ENCODE measurements at places on chromosomes 2 and 18.

- no peak for DNase-seq
Measured at GRCh38 chr2:84938194-84938879, 32.6 kb upstream of the KCMF1 start.

- no peak for DNase-seq
Measured at GRCh38 chr18:22899421-22899820, 33.7 kb upstream of the RBBP8 start.

DNA sequence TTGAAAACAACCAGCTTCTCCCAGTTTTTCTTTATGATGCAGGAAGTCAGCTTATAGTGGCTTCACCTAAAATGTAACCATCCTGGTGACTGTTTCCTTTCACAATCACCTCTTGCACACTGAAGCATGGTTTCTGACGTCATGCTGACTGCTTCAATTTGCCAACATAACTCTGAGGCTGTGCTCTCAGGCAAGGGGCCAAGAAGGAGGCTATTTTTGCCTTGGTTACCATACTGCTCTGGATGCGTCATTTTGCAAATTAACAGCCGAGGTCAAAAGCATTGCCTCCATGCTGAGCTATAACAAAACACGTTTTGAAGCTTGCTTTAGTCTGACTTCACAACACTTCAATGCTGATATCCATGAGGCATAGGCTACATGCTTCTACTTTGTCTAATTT, 397.8 kb downstream of the METTL4 start:
- no peak for DNase-seq

- no peak for DNase-seq
Measured at GRCh38 chr18:40473221-40474029, 1481.6 kb upstream of the PIK3C3 start.

DNA sequence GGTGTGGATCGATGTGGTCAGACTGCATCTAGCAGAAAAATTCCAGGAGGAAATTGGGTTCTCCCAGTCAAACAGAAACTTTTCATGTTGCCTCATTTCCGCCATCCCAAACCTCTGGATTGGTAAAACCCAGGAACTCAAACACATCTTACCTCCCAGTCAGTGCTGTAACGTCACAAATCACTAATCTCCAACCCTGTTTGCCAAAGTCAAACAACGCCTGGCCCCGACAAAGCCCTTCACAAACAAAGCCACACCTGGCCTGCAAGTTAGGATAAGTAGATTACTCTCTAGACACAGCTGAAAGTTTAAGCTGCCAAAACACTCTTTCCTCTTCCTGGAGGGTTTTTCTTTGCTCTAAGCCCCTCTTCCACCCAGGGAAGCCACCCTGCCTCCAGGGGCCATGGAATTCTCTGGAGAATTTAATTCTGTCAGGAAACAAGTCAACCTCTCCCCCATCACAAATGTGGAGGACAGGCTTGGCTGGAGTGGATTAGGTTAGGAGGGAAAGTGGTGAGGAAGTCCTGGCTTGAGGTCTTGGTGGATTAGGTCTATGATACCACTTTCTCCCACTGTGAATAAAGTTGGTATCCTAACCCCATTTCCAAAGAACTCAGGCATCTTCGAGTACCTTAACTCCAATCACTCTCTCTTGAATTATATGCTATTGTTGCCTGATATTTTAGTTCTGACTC, 86.7 kb downstream of the LYPD6B start:
- DNase-seq, result no peak

DNA sequence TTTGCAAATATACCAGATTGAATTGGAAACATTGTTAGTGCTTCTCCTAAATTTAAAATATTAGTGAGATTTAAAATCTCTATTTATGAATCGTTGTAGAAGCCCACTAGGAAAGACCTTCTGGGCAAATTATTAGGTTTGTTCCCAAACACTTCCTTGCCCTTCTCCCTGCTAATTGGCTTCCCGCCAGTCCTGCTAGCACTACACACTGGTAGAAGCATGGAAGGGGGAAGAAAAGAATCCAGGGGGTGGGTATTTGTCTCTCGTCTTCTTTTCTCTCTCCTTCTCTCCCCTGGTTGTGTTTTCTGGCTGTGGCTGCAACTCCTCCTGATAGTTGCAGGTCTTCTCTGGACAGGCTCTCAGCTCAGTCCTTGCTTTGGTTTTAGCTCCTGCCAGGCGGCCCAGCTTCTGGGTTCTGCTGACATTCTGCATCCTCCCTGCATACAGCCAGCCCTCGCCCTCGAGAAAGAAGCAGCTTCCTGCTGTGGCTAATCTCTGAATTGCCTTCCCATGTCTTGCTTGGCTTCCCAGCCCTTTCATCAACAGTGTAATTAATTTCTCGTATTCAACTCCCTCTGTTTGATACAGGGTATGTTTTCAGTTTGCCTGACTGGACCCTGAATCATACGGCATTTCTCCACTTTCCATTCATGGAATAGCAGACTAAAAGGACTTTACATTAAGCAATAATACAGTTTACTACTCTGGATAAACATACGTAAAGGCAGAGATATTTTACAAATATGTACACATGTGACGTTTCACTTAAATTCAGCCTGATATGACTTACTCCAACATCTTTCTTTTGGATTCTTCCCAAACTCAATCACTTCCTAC, 6.9 kb upstream of the PARD3B start:
- DNase-seq, result no peak

- DNase-seq, result no peak
Measured at GRCh38 chr2:187593697-187594096, 39.5 kb upstream of the TFPI start.

GRCh38 chr2:156322051-156322685, 10.4 kb downstream of the NR4A2 start:
- DNase-seq, result no peak

- DNase-seq, result no peak
Measured at GRCh38 chr2:51516667-51517066, 484.7 kb upstream of the NRXN1 start.

- no peak for DNase-seq
Measured at GRCh38 chr2:46512185-46512584, 32.8 kb downstream of the TMEM247 start.

- DNase-seq, result no peak
Measured at GRCh38 chr18:35072616-35073015, 31.4 kb downstream of the MAPRE2 start.

GRCh38 chr2:24123922-24124580, 782 bp downstream of the FAM228B start:
- no peak for DNase-seq

- no peak for DNase-seq
Measured at GRCh38 chr2:8754106-8754776, 72.4 kb downstream of the ID2 start.

DNA sequence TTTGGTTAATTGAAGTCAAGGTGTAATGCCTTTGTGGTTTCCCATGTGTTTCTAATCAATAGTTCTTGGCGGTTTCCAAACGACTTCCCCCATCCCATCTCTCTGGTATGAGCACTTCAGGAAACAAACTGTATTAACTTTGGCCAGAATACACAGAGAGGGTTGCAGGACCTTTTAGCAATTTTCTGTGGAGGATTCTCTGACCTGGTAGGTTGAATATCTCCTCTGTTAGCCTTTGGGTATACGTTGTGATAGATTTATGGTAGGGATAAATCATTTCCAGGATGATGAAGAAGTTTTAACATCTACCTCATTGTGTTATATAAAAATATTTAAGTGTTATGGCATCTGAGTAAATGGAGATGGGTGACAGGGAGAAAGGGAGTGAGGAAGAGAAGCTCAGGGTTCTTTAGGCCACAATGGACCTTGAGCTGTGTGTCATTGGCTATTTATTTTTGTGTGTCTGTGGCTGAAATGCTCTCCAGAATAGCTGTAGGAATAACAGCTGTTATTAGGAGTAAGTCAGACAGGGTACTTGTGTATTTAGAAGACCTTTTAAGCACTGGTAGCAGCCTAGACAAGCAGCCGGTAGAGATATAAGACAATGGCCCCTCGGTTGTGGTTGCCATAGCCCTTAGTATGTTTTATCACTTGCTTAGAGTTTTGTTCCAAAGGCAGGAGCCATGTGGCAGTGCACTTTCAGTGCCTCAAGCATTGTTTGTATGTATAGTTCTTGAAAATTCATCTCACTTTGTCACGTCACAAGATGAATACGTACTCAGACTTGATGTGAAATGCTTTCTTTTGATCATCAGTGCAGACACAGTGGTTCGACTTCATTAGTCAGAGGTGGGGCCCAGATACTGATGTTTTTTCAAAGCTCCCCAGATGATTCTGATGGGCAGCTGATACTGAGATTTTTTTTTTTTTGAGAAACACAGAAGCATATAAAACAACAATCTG, 91.1 kb downstream of the FMNL2 start:
- no peak for DNase-seq

GRCh38 chr2:46825231-46825938, 90.2 kb downstream of the MCFD2 start:
- no peak for DNase-seq

GRCh38 chr2:37842732-37843440, 82.2 kb upstream of the RMDN2 start:
- no peak for DNase-seq

GRCh38 chr2:196941398-196942078, 15.0 kb upstream of the PGAP1 start:
- no peak for DNase-seq

GRCh38 chr2:173150963-173151362, 75.3 kb downstream of the MAP3K20 start:
- no peak for DNase-seq

DNA sequence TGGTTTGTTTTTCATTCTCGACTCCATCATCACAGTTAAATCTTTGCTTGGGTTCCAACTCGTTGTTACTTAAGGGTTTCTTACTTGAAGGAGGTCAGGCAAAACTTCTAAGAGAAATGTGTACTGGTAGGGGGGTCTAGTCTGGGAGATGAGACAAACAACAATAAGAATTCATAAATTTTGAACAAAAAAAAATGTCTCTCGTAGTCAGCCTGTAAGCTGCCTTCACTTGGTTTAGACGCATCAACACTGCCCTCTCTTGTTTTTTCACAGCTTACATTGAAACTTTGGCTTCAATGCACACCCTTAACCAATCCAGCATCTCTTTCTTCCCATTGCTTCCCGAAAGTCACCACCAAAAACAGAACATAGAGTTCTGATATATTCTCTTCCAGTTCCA, 576.4 kb upstream of the PIK3C3 start:
- no peak for DNase-seq

- DNase-seq, result no peak
Measured at GRCh38 chr2:241894056-241894641, 24.6 kb downstream of the RTP5 start.

DNA sequence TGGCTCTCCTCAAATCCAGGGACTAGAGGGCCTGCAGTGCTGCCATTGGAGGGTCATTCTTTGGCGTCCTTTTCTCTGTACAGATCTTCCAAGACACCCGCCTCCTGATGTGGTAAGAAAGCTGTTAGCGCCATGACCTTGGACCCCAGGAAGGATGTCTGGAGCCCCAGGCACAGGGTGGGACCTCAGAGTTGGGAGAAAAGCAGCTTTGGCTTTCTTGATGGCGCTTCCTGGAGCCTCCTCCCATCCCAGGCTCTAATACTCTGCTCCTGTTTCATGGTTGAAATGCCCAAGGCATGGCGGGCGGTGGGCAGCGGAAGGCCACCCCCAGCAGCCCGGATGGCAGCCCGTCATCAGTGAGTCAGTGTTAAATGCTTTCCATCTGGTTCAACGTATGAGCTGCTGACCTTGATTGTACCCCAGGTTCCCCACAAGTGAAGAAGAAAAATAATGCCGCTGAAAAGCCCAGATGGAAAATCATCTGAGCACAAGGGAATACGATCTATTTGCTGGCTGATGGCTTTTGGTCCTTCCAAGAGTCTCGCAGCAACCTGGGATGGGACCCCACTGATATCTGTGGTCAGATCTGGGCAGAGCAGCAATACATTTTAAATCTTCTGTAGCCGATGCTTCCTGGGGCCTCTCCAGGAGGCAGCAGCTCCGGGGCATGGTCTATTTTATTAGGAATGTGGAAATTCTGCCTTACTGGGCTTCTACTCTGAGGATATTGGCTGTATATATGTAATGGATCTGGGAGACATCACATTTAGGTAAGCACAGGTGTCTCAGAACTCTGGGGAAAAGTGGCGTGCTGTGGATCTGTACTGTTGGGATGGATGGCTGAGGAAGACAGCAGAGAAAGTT, 15.1 kb downstream of the ACKR3 start:
- no peak for DNase-seq

- no peak for DNase-seq
Measured at GRCh38 chr2:175937216-175937615, 64.9 kb downstream of the LNPK start.

DNA sequence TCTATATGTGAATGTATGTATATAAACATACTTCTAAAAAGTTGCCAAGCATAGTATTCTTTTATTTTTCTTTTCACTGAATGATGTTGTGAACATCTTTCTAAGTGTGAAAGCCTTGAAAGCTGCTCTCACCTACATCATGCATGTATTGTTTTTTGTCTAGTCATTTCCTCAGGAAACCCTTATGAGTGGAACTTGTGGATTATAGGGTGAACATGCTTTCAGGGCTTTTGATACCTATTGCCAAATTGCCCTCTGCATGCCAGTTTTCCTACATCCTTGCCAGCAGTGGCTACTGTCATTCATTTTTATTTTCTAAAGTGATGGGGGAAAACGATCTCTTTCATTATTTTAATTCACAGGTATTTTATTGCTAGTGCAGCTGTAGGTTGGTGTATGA, 78.3 kb downstream of the ADAM23 start:
- DNase-seq, result no peak

GRCh38 chr2:33406622-33407021, 69.8 kb upstream of the RASGRP3 start:
- no peak for DNase-seq

GRCh38 chr2:196500686-196501431, 138.7 kb upstream of the CCDC150 start:
- no peak for DNase-seq

DNA sequence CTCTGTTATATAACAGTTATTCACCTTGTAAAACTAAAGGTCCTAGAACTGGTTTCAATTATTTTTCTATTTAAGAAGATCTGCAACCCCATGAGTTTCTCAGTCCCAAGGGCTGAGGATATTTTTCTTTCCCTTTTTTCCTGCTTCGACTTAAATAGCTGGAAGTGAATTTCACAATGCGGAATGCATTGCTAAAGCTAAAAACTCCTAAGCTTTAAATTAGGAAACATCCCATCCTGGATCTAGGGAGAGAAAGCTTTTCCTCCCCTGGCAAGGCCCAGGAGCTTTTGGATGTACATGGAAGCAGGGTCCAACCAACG, 1.4 kb downstream of the RFX8 start:
- DNase-seq, result no peak

- no peak for DNase-seq
Measured at GRCh38 chr2:1771626-1772280, 27.4 kb upstream of the PXDN start.

GRCh38 chr2:217951091-217951490, 51.7 kb downstream of the TNS1 start:
- DNase-seq, result no peak

- no peak for DNase-seq
Measured at GRCh38 chr18:3319399-3319798, 57.5 kb downstream of the MYL12B start.

Measured in stimulated activated CD4-positive, alpha-beta T cell treated with anti-CD3 and anti-CD28 coated beads, Interleukin-15, amount 100 ng/mL, for 1 hour (primary cell).